HT1080 (cell line): ENCODE measurements at places on chromosomes 12 and 14.

DNA sequence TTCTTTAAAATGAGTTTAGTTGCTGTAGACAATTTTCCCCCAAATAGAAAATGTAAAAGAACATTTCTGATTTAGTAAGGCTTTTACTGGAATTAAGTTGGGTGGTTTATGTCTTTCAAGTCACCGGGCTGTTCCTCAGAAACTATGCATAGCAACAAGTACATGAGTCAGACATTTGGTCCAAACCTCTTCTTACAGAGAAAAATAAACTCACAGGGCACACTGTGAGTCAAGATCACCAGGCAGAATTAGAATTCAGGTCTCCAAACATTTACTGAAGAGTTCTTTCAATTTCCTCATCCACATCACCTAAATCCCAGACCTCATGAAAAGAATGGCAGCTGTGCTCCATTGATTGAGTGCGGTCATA is 476.1 kb upstream of the SOX5 start:
- no peak for DNase-seq

DNA sequence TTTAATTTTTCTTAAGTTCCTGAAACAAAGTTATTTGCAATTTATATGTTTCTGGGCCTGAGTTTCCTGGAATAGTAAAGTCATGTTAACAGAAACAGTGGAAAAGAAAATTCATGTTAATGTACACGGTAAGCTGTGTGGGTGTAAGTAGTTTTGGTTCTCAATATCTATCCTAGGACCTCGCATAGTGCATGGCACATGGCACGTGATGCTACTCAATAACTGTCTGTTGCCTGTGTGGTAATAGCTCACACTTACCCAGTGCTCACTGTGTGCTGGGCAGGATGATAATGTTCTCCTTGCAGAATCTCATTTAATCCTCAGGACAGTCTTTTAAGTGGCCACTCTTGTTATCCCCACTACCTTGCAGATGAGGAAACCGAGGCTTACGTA is 100.7 kb downstream of the DUSP16 start:
- no peak for DNase-seq

GRCh38 chr12:120327593-120327992 is at the start of gene PLA2G1B:
Gene PLA2G1B (minus strand): TSS chr12:120327779. CDS start chr12:120327753, 26 bp downstream.
- no peak for DNase-seq

- no peak for DNase-seq
Observed at GRCh38 chr14:101797856-101798255, 36.3 kb downstream of the PPP2R5C start.

GRCh38 chr12:592024-592505 is 71.2 kb downstream of the NINJ2 start:
- no peak for DNase-seq

DNA sequence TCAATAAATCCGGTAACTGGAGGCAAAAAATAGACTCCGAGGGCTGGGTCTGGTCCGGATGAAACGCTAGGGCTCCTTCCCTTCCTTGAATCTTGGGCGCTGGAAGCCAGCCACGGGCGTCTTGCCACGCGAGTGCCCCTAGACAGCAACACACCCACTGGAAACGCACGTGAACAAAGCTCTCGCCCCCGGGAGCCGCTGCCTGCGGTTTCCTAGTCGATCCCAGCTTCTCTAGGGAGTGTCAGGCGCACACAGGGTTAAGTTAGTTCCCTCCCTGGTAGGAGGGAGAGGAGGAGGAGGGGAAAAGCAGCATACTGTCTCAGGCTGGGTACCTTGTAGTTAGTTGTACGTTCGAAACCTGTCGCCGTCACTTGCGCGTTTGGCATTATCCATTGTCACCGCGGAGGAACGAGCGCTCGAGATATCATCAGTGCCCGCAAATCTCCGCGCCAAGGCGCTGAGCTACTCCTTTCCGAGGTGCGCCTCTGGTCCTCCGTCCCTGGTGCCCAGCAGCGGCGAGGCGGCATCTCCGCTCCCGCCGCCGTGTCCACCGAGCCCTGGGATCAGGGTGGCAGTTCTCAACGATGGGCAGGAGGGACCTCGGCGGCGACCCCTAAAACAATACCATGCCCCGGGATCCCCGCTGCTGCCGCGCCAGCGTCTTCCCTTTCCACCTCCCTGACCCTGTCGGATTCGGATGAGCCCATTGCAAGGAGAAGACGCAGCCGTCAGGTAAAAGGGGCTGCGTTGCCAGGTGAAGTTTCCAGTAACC is at the start of gene FLRT2:
Gene FLRT2 (plus strand): TSS at position 342 of the 772 bp plus-strand sequence. CDS start 91,371 bp downstream, outside the sequence.
- peak; percentile 40 for DNase-seq

DNA sequence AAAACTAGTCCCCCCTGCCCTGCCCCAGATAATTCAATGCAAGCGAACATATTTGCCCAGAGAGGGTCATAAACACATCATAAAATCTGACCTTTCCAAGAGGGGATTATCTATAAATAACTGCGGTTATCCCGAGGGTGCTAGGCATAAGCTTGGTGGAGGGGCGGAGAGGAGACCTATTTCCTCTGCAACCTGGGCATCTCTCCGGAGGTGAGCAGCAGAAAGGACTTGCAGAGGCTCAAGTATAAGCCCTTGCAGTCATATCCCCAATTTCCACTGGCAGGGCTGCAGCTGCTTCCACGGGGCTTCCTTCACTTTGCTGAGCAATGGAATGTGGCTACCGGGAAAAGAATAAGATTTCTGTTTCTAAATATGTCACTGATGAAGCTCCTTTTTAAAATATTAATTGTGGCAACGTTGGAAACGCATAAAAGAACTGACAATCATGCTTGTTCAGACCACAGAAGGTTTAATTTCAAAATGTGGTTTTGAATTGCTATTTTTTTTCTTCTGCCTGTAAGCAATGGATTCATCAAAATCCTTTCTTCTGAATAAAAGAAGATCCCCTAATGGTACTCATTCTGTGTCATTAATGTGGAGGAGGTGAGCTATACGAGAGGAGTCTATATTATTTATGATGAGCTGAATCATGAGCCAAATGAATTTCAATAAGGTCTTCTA is 268.9 kb upstream of the ATP2B1 start:
- DNase-seq, result no peak

DNA sequence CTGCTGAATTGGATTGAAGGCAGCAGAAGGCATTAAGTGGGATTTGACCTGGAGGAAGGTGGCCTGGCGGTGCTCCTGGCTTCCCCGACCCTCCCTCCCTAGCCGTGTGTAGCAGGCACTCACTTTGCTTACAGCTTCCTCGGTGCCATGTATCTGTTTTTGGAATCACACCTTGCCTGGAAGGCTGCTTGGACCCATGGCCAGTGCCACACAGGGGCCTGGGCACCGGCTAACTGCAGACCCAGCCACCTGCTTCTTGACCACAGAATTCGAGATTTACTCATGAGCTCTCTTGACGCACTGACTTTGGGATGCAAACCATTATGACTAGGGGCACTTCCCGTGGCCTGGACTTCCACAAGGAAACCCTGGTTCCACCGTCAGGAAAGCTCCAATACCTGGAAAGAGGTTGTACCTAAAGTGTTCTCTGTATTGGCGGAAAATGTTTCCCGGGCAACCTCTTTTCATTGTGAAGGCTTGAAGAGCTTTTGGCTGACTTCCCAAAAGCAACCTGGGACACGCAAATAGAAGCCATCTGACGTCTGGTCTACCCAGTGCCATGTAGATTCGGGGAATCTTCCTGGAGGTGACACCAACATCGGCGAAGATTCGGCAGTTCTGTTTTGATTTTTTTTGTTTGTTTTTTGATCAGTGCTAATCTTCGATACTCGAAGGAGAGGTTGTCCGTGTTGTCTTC is 125.6 kb upstream of the RTL1 start:
- DNase-seq, result no peak

- no peak for DNase-seq
Observed at GRCh38 chr14:36438883-36439282, 81.1 kb downstream of the NKX2-1 start.

DNA sequence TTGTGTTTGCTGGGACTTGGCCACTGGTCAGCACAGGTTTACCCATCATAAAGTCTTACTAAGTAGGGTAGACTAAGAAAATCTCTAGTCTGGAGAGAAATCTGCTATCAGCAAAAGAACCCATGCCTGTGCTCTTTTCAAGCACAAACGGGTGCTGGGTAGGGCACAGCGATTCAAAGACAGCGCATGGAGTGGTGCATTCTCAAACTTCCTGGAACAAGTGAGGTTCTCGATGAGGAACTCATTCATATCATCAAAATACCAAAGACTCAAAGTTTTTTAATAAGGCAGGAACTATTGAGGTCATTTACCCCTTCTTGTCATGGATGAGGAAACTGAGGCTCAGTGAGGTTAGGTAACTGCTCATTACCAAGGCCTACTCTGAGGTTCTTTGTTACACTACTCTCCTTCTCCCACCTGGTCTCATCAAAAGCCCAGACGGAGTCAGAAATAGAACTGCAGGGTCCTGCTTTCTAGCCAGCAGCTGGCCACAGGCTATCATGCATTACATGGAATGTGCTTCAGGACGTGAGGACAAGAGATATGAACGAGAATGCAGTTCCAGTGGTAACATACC is 390.3 kb downstream of the ZFP36L1 start:
- no peak for DNase-seq

- DNase-seq, result no peak
Observed at GRCh38 chr12:68361953-68362352, 29.8 kb upstream of the MDM1 start.

GRCh38 chr14:68947802-68948201 is 31.3 kb downstream of the ACTN1 start:
- DNase-seq, result no peak

- no peak for DNase-seq
Observed at GRCh38 chr12:119681728-119682638, 14.1 kb downstream of the PRKAB1 start.

DNA sequence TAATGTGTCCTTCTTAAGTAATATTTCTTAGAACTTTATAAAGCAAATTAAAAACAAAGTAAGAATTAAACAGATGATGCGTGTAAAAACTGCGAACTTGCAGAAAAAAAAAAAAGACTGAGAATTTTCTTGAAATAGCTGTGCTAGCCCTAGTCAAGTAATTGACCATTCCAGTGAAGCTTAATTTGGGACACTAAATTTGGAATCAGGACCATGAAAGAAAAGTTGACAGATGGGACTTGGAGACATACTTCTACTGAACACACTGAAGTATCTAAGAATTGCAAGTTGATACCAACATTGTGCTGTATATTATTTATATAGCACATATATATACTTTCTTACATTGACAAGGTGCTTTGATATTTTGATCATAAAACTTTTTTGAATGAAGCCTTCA is 386.6 kb downstream of the KCNH5 start:
- no peak for DNase-seq

DNA sequence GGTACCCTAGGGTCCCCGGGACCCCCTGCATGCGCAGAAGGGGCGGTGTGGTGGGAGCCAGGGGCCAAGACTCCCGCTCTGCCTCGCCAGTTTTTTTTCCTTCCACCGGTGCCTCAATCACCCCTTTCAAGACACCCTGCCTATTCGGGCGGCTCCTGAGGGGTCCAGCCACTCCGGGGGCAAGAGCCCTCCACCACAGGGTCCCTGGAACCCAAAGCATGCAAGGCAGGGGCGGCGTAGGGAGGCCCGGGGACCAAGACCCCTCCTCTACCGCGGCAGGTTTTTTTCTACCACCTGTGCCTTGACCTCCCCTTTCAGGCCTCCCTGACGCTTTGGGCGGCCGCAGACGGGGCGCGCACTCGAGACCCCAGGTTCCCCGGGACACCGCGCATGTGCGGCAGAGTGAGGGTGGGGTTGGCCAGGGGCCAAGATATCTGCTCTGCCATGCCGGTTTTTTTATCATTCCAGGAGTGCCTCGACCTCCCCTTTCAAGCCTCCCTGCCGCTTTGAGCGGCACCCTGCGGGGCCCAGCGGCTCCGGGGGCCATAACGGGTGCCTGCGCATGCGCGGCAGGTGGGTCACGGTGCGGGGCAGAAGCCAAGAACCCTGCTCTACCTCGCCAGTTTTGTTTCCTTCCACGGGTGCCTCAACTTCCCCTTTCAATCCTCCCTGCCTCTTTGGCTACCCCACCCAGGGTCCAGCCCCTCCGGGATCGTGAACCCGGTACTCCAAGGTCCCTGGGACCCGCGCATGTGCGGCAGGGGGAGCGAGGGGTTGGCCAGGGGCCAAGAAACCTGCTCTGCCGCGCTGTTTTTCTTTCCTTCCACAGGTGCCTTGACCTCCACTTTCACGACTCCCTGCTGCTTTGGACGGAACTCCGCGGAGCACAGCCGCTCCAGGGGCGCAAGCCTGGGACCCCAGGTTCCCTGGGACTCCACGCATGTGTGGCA is 328.1 kb downstream of the ALG10 start:
- DNase-seq, result no peak
